G401 (cell line): ENCODE measurements at places on chromosomes 7 and 10.

DNA sequence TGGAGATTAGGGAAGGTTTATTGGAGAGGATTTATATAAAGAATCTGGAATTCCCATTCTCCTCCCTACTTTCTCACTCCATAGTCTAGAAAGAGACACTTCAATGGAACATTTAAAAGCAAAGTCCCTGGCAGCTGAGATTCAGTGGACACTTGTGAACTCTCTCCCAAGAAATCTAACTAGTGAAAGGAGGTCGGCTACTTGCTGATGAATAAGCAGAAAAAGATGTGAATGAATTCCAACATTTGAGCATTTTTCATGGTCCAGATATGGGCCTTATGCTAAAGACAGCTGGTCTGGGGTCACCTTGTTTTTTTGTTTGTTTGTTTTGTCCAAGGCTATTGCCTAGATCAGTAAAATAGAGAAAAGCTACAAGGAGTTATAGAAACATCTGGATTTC is 141.1 kb upstream of the LRRTM3 start:
- DNase-seq = no peak

- no peak for DNase-seq
Observed at GRCh38 chr7:92699966-92700514, 109.8 kb upstream of the FAM133B start.

- no peak for DNase-seq
Observed at GRCh38 chr7:99258501-99258900, 14.1 kb upstream of the MYH16 start.

DNA sequence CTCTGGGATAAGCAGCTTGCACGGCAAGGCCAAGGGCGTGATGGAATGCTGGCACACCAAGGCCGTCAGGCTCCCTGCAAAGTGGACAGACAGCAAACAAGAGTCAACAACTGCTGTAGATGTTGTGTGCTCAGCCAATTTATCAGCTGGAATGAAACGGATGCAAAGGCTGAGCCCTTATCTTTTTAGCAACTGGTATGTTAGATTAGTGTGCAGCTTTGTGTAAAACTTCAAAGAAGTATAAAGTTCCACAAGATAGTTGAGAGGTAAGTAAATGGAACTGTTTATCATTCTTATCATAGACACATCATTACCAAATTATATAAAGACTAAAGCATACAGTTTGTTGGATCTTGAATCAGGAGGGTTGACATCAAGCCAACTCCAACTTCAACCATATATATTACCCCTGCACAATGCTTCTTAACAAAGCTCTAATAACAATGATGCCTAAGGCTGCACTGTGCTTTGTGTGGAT is 289.0 kb downstream of the TNS3 start:
- no peak for DNase-seq

GRCh38 chr7:31783221-31783620 is 96.2 kb downstream of the PPP1R17 start:
- no peak for DNase-seq

- no peak for DNase-seq
Observed at GRCh38 chr7:79968077-79968648, 166.5 kb upstream of the GNAI1 start.
